Breast epithelium (tissue), 4 donors: ENCODE measurements at places on chromosomes 11 and 22.

DNA sequence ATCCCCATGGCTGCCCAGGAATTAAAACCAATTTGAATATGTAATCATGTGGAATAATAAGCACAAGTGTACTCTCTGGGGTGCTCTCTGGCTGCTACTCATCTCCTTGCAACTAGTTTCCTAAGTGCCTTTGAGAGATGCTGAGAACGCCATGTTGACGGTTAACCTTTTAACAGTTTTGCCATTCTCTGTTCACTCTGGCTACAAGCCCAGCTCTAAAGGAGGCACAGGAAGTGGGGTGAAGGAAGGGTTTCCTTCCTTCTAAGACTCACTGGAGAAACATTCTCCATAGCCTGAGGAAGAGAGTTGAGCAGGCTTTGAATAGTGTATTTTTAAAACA lies 122.0 kb upstream of the ZC3H12C start:
- no peak for DNase-seq

GRCh38 chr11:10438458-10438857 lies 16.6 kb upstream of the AMPD3 start:
- DNase-seq, result no peak

DNA sequence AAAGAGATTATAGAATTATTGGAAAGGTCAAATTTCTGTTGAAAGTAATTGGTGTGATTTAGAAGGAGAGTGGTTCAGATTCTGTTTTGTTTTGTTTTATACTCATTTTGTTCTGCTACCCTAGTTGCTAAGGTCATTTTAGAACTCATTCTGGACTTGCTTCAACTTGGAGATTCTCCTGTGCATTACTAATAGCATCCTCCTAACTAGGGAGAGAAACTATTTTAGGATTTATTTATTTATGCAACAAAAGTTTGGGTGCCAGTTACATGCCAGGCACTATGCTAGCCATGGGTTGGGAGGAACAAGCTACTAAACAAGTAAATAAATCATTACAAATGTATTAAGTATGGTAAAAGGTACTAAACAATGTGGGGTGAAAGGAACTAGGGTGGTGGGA lies 84.0 kb downstream of the YAP1 start:
- DNase-seq, result no peak

- DNase-seq, result no peak
Measured at GRCh38 chr11:68372625-68373024, 60.2 kb downstream of the LRP5 start.

DNA sequence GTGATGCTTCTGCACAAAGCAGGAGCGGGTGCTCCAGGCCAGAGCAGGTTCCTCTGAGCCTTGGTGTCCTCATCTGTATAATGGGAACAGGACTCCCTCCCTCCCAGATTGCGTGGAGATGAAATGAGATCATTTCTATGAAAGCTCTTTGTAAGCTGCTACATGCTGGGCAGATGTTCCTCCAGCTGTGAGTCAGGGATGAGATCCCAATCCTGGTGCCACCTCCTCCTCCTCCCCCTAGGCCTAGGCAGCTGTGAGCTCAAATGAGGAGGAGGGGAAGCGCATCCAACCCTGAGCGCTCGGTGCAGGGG lies 7.0 kb upstream of the CABP2 start:
- DNase-seq, result no peak

- no peak for DNase-seq
Measured at GRCh38 chr11:13929395-13929891, 33.1 kb upstream of the SPON1 start.

GRCh38 chr11:62535802-62536201 lies 10.8 kb downstream of the AHNAK start:
- DNase-seq, result no peak

- no peak for DNase-seq
Measured at GRCh38 chr11:2002807-2003206, 5.2 kb upstream of the H19 start.

GRCh38 chr11:58513747-58514367 lies 6.0 kb upstream of the OR5B21 start:
- DNase-seq, result no peak

- no peak for DNase-seq
Measured at GRCh38 chr11:22626573-22627239, 1.1 kb upstream of the FANCF start.

DNA sequence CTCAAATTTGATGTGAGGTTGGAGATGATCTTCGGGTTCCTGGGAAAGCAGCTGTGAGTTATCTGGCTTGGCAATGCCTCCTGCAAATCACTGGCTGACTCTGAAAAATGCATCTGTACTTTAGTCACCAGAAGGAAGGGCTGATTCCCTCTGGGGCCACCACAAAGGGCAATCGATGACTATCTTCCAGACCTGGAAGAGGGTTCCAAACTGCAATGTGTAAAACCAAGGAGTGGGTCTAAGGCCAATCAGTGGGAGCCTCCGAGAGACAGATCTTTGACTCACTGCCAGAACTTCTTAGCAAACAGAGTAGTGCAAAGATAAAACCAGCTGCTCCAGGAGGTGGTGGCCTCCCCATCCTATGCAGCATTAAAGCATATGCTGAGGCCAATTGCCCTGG lies 29.1 kb upstream of the PAK1 start:
- no peak for DNase-seq

- no peak for DNase-seq
Measured at GRCh38 chr11:129302386-129303101, 73.1 kb upstream of the BARX2 start.

DNA sequence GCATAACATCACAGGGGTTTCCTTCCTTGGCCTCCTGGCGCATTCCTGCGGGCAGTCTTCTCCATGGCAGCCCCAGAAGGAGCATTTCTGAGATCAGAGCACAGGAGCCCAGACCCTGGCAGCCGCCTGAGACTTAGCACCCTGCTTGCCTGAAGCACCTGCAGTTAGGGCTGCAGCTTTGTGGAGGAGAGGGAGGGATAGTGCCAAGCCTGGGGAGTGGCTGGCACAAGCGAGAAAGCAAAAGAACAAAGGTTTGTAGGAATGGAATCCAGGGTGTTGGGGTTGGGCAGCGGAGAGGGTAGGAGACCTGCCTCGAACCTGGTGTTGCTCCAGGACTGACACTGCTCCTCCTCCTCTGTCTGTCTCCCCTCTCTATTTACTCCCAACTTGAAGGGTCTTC lies 66.9 kb downstream of the SCN3B start:
- DNase-seq, result no peak

GRCh38 chr11:82810326-82810725 lies 76.7 kb upstream of the FAM181B start:
- no peak for DNase-seq

- DNase-seq, result no peak
Measured at GRCh38 chr22:25176175-25176574, 23.5 kb upstream of the CRYBB3 start.

DNA sequence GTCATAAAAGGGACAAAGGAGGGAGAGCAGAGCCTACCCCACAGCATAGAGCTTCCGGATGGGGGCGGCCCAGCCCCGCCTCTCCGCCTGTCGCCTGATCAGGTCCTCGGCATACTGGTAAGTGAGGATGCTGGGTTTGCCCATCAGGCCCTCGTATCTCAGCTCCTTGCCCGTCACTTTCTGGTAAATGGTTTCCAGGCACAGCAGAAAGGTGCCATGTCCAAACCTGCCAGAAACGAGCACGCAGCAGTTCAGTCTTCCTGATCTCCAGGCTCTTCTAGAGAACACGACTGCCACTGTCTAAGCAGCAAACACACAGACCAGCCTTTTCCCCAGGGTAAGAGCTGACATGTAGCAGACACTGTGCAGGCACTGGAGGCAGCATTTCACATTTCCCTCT lies 17.4 kb upstream of the TMEM121B start:
- DNase-seq, result no peak

- no peak for DNase-seq
Measured at GRCh38 chr11:61486011-61486620, 22.4 kb upstream of the LRRC10B start.

GRCh38 chr11:4154503-4154902 lies 59.9 kb downstream of the RRM1 start:
- no peak for DNase-seq

DNA sequence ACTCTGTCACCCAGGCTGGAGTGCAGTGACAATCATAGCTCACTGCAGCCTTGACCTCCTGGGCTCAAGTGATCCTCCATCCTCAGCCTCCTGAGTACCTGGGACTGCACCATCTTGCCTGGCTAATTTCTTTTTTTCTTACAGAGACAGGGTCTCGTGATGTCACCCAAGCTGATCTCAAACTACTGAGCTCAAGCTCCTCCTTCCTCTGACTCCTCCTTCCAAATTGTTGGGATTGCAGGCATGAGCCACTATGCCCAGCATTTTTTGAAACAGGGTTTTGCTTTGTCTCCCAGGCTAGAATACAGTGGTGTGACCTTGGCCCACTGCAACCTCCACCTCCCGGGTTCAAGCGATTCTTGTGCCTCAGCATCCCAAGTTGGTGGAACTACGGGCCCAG lies 358.3 kb upstream of the MTNR1B start:
- DNase-seq, result no peak

- no peak for DNase-seq
Measured at GRCh38 chr11:62665599-62666258, 617 bp downstream of the CSKMT start.

DNA sequence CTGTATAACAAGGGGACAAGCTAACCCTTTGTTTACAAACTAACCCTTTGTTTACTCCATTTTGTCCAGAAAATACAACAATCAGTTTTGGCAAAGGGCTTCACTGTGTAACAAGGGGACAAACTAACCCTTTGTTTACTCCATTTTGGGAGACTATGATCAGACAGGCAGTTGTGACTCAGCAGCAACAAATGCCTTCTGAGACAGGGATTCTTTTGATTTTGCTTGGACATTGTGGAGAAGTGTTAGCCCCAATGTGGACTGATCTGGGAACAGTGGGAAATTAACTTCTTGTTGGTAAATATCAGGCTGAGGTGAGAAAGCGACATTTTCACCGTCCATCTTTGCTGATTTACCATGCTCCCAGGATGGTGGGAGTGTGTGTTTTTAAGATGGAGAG lies 983 bp downstream of the EHF start:
- no peak for DNase-seq

DNA sequence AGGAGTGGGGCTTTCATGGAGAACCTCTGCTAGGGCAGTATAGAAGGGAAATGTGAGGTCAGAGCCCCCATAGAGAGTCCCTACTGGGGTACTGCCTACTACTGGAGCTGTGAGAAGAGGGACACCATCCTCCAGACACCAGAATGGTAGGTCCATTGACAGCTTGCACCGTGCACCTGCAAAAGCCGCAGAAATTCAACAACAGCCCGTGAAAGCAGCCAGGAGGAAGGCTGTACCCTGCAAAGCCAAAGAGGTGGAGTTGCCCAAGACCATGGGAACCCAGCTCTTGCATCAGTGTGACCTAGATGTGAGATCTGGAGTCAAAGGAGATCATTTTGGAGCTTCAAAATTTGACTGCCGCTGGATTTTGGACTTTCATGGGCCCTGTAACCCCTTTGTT lies 245.6 kb downstream of the TENM4 start:
- no peak for DNase-seq

- no peak for DNase-seq
Measured at GRCh38 chr11:86442827-86443226, 68.1 kb downstream of the CCDC81 start.

GRCh38 chr11:22807391-22807790 lies 22.2 kb downstream of the SVIP start:
- DNase-seq, result no peak

- peak; percentile 57 for DNase-seq
Measured at GRCh38 chr11:16925561-16926065, 88.6 kb downstream of the PLEKHA7 start.

DNA sequence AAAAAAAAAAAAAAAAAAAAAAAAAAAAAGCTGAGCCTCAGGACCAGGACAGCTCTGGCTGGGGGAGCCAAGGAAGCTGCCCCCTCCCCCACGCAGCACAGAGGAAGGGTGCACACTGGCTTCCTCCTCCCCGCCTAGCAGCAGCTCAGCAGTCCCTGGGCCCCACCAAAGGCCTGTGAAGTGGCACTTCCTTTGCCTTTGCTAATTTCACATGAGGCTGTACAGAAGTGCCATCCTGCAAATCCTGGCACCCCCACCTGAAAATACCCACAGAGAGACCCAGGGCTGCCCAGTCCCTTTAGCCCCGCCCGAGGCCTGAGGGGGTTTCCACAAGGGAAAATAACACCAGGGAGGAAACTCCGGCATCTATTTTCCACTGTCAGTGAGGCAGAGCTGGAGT lies 3.9 kb downstream of the RHOG start:
- no peak for DNase-seq

- DNase-seq, result no peak
Measured at GRCh38 chr11:36376888-36377758, 81.0 kb downstream of the PRR5L start.

DNA sequence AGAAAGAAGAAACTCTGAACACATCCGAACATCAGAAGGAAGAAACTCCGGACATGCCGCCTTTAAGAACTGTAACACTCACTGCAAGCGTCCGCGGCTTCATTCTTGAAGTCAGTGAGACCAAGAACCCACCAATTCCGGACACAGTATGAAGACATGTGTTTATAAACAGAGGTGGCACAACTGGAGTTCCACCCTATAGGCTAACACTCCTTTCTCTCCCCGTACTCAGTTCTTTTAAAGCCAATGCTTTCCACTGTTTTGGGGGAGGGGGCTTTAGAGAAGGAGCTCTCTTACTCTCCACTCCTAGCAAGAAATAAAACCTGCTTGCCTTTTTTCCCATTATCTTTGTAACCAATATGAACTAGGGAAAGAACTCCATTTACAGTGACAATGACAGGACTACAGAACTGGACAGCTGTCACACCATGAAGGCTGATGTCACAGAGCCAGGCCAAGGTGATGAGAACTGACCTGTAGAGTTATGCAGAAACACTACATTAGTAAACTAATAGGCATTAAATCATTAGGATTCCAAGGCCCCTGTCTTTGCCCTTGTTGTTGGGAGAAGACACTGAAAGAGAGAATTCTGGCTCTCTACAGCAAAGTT lies 733 bp downstream of the TRIM5 start:
- DNase-seq, result no peak

GRCh38 chr11:8363921-8364320 lies 100.2 kb upstream of the LMO1 start:
- no peak for DNase-seq

DNA sequence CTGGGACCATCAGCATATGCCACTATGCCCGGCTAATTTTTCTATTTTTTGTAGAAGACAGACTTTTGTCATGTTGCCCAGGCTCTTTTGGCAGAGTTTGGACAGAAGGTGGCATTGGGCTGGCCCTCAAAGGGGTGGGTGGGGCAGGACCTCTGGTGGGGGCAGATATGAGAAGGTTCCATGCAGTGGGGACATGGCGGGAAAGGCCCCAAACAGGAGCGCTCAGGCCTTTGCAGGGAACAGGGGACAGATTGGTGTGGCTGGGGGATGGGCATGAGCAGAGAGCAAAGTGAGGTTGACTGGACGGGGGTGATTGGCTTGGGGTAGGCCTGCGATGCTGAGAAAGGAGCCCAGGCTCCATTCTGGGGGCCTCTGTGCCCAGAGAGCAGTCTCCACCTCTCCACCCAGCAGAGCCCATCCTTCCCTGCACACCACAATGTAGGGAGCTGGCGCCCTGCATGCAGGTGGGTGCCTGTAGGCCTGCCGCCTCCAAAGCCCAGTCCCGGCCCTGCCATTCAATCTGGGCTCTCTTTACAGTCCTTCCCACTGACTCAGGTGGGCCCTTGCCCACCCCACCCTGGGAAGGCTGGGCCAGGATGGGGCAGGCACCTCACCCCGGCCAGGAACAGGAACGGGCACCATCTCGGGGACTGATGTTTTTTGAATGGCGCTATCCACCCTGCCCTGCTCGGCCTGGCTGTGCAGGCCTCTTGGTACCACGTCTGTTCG lies 98.7 kb downstream of the MORC2 start:
- no peak for DNase-seq

- DNase-seq, result no peak
Measured at GRCh38 chr11:134145715-134146114, 76.8 kb downstream of the JAM3 start.

GRCh38 chr11:1062075-1062820 lies 12.4 kb upstream of the MUC2 start:
- DNase-seq, result no peak
